ENCODE measurements at places on chromosomes 12 and 14.

DNA sequence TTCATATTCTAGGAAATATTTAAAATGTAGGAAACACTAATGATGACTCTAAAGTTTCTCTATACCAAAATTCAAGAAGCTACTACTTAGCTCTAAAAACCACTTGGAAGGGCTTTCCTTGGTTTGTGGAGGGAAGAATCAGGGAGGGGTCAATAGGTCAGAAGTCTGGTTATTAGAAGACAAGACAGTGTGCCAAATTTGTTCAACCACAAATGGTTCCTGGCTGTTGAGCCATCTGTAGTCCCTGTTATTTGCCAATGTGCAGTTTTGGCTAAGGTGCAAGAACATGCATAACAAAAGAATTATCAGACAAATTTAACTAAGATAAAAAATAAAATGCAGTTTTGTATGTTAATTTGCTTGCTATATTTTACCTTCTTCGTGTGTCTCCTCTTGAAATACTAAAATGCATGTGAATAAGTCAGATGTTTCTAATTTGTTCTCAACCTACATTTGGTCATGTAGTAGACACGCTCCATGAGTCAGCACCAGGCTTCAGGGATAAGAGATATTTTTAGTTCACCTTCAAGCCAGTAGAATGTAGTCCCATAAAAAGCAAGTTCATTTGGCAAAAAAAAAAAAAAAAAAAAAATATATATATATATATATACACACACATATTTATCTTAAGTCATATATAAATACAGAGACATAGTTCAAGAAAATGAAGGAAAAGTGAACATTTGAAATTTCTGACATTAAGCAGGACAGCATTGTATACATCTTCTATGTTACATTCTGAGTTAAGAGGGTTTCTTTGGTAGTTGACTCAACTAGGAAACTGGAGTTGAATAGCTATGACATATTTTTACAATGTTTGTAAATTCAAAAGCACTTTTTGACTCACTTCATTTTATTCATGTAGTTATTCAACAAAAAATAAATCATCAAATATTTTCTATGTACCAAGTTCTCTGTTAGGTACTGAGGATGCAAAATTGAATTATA lies 123.3 kb downstream of the KCNC2 start:
- H3K4me1 ChIP-seq = no peaks in the 10 kb centered on the region
- no peaks in the 10 kb centered on the region for H3K36me3 ChIP-seq
- H3K27ac ChIP-seq = no peak overlapping the region

GRCh38 chr14:78959674-78960264 lies 789.6 kb downstream of the NRXN3 start:
- no peak overlapping the region for H3K4me3 ChIP-seq
- no peak for DNase-seq
- H3K27ac ChIP-seq = no peak overlapping the region
- H3K4me1 ChIP-seq = no peaks in the 10 kb centered on the region

- H3K27ac ChIP-seq = no peak overlapping the region
- no peaks in the 10 kb centered on the region for H3K4me1 ChIP-seq
- H3K4me3 ChIP-seq = no peak overlapping the region
- H3K27me3 ChIP-seq = no peaks in the 10 kb centered on the region
- no peak for DNase-seq
These were observed 95.7 kb downstream of the SCN8A start for GRCh38 chr12:51686727-51687126.

- no peaks in the 10 kb centered on the region for H3K4me1 ChIP-seq
- no peaks in the 10 kb centered on the region for H3K36me3 ChIP-seq
- no peaks in the 10 kb centered on the region for H3K27me3 ChIP-seq
These were observed 210.6 kb downstream of the ADGRD1 start for GRCh38 chr12:131164096-131164872.

DNA sequence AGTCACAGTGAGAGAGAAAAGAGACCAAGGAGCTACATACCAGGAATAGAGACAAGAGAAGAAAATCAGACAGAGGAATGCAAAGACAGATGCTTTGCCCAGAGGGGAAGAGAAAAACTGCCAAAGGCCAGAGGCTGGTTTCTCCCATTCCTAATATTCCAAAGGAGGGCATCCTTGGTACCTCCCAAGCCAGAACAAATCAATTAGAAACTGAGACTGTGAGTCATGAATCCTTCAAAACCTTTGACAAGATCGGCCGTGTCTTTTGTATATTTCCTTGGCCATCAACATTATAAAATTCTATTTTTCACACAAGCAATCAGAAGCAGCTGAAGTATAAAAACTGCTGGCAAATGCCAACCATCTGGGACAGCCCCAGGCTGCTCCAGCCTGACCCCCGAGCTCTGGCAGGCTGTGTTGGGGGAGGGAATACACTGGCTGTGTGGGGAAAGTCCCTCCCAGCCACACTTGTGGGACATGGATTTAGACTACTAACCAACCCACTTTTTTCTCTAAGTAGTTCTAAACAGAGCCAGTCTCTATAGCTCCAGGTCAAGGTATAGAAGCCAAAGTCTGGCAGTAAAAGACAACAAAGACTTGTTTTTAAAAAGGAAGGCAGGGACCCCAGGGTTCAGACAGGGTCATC lies 13.7 kb downstream of the POMT2 start:
- H3K36me3 ChIP-seq = no peaks in the 10 kb centered on the region
- no peak overlapping the region for H3K27ac ChIP-seq
- no peaks in the 10 kb centered on the region for H3K27me3 ChIP-seq
- DNase-seq = no peak
- no peak overlapping the region for H3K4me3 ChIP-seq
